ENCODE measurements at places on chromosomes 3 and 15.

DNA sequence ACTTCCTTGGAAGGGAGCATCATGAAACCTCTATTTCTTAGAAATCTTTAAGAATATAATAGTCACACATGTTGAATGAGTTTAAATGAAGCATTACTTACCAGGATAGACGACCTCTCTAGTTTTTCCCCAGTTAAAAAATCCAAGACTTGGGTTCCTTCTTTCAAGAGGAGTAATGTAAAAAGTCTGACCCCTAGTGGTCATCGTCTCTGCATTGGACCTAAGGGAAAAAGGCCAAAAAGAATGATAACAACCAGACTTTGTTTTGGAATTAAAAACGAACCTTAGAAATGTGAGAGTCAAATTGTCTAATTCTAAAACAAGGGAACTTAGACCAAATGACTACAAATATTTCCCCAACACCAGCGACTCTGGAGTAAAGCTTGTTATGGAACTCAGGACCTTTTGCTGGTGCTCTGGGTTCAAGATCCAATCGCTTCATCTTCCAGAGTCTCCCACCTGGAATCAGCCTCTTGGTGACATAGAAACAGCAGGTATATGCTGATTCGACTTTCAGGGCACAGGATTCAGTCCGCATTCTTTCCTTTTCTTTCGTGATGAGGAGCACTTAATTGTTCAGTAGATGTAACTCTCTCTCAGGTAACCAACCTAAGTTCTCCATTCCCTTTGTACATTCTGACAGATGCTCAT, 214.8 kb upstream of the TPRG1 start:
- DNase-seq, result no peak

DNA sequence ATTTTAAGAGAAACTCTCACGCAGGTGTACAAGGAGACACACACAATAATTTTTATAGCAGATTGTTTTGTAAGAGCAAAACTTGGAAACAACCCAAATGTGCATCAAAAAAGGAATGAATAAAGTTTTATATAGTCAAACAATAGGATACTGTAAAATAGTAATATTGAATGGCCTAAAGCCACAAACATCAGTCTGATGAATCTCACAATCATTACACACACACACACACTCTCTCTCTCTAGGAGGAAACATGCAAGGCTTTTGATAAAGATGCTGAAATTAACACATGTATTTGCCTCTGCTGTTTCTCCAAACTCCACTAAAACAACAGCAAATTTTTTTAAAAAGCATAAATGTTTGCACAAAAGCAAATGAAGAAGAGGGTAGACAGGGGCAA, 37.3 kb downstream of the ADIPOQ start:
- DNase-seq, result no peak

DNA sequence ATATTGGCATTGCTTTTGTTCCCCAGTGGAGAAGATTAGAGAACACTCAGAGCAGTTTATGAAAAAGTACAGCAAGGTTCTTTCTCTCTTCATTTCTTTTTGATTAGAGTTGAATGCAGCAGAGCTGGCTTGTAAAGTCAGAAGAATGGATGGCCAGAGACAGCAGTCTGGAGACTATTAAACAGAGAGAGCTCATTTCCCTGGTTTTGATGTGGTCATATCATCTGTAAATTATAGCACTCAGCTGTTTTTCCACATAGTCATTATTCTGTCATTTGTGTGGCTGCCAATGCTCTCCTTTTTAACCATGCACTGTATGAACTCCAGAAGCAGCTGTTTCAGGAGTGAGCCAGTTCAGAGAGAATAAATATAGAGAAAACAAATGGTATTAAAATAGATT, 177.4 kb upstream of the CRBN start:
- no peak for DNase-seq

DNA sequence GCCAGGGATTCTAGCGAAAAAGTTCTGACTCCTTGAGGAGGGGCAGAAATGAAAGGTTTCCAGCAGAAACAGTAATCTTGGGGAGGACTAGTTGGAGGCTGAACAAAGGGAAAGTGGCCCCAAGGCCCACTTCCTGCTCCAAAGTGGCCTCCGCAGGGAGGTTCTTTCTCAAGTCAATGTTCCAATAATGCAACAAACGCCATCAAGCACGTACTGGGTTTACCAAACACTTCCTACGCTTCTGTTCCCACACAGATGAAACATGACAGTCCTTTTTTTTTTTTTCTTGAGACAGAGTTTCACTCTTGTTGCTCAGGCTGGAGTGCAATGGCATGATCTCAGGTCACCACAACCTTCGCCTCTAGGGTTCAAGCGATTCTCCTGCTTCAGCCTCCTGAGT, 9.6 kb upstream of the RCCD1 start:
- DNase-seq, result no peak

DNA sequence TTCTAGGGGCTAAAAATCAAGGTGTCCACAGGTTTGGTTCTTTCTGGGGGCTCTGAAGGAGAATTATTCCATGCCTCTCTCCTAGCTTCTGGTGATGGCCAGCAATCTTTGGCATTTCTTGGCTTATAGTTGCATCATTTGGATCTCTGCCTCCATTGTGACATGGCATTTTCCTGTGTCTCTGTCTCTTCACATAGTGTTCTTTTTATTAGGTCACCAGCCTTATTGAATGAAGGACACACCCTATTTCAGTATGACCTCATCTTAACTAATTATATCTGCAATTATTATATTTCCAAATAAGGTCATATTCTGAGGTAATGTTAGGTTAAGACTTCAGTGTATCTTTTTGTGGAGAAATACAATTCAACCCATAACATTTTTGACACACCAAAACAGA, 3.2 kb upstream of the GBE1 start:
- DNase-seq, result no peak

DNA sequence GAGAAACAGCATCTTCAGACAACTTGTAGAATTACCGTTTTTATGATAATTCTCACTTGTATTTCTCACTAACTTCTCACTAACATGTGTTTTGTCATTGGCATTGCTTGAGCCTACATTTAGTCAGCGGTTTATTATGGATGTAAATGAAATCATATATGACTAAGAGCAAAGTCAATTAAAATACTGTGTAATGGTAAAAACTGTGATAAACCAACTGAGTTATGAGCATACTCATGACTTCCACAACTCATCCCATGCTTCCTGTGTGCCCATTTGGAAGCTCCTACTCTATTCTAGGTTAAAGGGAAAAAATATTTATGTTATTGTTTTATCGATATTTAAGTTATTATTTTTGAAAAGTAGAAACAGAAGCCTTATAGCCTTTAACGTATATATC, 12.8 kb downstream of the PXK start:
- no peak for DNase-seq

- DNase-seq, result no peak
Observed at GRCh38 chr3:172606021-172606420, 82.8 kb upstream of the TNFSF10 start.

- DNase-seq, result peak; percentile 52
Observed at GRCh38 chr15:82530606-82531379, 9.5 kb downstream of the RPS17 start.

- DNase-seq, result no peak
Observed at GRCh38 chr15:69059557-69059943, 45.1 kb downstream of the NOX5 start.

- DNase-seq, result no peak
Observed at GRCh38 chr3:110710603-110711002, 361.0 kb upstream of the NECTIN3 start.

GRCh38 chr3:37800022-37800551, 61.6 kb upstream of the CTDSPL start:
- DNase-seq, result no peak
